HuH-7 (cell line): ENCODE measurements at places on chromosomes 3 and 15.

GRCh38 chr3:195522254-195523023 is 20.7 kb downstream of the PPP1R2 start:
- peak; percentile 30 for DNase-seq

GRCh38 chr15:86183596-86184491 is 104.2 kb downstream of the AGBL1 start:
- DNase-seq, result no peak

- no peak for DNase-seq
Measured at GRCh38 chr15:80404761-80405553, 775 bp downstream of the ARNT2 start.

DNA sequence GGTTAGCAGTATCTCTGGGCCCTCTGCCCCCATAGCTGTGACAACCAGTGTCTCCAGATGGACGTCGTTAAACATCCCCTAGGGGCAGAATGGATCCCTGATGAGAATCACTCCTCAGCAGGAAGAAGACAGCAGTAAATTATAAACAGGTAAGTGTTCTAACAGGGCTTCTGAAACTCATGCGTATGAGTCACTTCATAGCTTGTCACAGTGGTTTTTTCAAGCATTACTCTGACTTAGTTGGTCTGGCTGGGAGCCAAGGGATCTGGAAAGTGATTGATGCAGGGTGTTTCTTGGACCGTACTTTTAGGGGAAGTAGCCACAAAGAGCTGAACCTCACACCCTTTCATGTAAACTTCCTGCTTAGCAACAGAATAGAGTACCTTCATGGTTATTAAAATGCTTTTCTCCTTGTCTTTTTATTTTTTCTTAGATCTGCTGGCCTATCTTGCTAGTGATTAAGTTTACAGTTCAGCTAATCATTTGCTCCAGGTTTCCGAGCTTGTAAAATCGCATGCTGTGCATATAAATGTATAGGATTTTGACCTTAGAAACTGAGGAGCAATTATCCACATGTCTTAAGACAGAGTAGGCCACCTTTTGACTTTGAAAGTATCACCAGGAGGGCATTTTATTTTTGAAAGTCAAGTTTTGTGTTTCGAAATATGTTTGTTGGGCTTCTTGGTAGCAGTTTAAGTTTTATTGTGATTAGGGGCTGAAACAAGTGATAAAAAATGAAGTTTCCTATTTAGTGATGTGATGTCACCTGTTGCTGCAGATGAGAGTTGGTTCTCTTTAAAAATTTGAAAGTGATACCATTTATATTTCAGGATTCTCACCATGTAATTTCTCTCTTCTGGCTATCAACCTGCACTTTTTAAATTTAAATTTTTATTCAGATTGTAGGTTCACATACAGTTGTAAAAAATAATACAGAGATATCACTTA is 333.9 kb downstream of the PTPRG start:
- DNase-seq, result no peak

- DNase-seq, result peak; percentile 74
Measured at GRCh38 chr3:186614597-186615483, 2.0 kb downstream of the AHSG start.

DNA sequence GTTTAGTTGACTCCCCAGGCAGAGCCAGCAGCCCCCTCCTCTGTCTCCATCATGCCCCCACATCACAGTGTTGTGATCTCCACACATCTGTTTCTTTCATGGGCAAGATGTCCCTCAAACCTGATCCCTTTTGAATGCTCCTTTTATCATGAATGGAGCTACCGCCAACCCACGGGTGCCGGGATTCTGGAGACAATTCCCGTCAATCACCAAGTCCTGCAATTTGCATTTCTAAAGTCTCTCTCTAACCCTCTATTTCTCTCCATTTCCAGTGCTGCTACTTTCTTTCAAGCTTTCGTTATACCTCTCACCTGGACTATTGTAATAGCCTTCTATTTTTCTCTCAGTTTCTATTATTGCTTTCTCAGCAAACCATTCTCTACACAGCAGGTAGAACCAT is 89.7 kb upstream of the CCNL1 start:
- no peak for DNase-seq

DNA sequence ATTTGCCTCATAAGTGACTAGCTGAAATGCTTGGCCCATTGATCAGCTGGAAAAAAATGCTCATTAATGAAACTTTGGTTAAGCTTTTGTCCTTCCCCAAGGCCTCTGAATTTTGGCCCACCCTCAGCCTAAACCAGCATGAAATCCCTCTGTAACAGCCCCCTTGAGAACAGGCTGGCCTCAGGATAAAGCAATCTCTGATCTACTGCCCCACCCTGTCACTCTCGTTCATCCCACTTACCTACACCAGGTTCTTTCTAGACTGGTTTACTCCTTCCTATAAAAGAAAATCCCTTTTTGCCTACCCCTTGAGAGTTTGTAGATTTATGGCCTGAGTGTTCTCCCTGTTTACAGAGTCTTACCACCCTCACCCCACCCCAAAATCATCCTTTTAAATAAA is 3.4 kb upstream of the AEN start:
- DNase-seq, result no peak

GRCh38 chr15:57992761-57993355 is 72.7 kb downstream of the ALDH1A2 start:
- no peak for DNase-seq

DNA sequence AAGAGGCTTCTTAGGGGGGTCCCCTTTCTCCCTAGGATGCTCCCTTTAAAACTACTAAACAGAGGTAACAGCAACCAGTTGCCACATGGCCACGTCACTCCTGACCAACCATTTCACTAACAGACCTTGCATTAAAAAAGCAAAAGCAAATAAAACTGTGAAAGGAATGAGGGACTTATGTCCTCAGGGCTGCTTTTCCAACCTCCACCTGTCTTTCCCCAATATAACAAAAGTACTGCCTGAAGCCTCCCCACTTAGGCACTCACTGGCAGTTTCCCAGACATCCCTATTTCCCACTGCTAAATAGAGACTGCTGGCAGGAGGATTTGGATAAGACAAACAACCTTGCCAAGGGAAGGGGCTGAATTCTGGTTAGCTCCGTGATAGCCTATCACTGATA is 130.3 kb downstream of the ATP8B4 start:
- no peak for DNase-seq

DNA sequence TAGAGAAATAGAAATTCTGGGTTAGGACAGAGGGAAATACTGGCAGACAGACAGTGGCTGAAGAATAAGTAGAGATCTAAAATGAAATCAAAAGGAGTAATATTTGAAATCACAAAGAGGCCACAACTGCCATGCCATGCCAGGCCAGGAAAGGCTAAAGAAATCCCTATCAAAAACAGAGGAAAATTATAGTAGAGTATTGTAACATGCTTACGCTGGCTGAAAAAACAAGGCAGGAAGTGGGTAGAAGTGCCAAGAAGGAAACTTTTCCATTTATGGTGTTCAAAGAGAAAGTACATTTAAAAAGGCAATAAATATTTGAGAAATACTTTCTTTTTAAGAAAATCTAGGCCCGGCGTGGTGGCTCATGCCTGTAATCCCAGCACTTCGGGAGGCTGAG is 415.7 kb downstream of the PLCL2 start:
- no peak for DNase-seq

DNA sequence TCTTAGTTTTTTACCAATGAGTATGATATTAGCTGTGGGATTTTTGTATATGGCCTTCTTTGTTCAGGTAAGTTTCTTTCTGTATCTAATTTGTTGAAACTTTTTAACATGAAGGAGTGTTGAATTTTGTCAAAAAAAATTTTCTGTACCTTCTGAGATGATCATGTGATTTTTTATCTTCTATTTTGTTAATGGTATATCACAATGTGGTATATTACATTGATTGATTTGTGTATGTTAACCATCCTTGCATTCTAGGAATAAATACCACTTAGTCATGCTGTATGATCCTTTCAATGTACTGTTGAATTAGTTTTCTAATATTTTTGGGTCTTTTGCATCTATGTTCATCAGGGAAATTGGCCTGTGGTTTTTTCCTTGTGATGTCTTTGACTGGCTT is 92.5 kb upstream of the MNS1 start:
- DNase-seq, result no peak

DNA sequence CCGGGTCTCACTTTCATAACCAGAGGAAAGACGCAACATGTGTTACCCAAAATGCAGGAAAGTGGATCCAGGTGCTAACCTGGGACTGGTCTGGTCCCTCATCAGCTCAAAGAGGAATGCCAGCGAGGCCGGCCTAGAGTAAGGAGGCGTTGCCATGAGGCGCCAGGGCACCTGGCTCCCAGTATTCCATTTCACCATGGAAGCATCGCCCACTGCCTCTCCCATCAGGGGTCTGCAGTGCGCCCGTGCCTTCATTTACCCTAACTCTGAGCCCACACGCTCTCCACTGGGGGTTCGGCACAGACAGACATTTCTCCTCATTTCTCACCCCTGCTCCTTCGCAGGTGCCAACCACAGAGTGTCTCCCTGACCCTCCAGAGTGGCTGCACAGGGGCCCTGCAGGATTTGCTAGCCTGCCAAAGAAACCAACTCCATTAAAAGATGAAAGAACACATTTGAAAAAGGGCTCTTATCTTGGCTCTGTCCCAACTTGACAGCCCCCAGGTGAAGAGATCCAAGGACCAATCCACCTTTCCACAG is 61.5 kb downstream of the ABTB1 start:
- no peak for DNase-seq

GRCh38 chr3:155981669-155982068 is 111.2 kb downstream of the GMPS start:
- no peak for DNase-seq

DNA sequence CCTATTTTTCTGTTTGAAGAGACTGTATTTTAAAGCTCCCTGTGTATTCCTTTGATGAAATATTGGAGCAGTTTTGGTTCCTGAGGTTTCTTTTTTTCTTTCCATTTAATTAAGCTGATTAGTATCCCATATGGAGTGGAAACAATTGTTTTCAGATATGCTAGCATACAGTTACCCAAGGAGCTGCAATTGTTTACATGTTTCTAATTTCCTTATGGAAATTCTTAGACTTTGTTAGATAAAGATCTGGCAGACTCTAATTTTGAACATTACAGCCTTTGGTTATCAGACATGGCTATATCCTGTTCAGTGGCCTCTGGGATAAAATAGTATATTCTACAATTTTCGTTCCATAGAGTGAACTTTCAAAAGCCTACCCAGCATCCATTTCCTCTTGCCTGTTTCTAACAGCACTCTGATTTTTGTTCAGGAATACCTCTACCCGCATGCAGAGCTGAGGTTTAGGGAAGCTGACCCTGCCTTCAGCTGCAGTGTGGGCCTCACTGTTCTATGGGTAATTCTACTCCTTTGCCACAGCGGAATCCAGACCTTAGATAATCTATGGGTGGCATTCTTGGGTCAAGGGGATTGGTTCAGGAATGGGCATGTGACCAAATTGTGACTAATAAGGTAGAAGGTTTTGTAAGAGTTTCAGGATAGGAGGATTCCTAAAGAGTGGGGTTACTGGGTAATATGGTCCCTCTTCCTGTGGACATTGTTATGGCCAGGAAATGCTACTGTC is 161.1 kb upstream of the ANKRD28 start:
- DNase-seq, result no peak

GRCh38 chr3:140187656-140188221 is 252.8 kb downstream of the CLSTN2 start:
- no peak for DNase-seq

DNA sequence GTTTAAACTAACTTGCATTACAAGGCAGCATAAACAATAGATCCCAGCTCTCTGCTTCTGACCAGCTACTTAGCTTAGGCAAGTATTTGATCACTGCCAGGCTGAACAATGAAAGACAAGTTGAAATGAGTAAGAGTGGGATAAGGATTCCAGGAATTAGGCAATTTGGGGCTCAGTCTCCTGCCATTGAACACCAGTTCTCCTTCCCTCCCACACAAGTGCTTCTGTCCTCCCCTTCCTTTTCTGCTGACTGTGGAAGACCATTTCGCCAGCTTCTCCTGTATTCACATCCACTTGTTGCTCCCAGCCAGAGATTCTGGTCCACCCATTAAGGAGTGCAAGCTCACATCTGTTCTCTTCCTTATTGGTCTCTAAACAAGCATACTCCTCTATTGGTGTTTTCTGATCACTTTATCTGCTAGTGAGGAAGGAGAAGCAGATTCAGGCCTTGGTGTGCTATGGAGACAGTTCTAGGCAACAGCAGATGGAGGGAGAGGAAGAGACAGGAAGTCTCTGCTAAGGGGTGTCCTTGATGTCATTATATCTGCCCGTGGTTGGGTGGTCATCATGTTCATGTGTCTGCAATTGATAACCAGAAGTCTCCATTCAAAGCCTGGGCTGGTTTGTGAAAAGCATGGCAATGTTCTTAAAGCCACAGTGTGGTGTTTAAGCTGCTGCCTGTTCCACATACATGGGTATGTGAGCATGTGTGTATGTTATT is 121.5 kb downstream of the PLCL2 start:
- no peak for DNase-seq

GRCh38 chr3:43405888-43406642 is 119.7 kb downstream of the SNRK start:
- no peak for DNase-seq

- no peak for DNase-seq
Measured at GRCh38 chr3:123337948-123338619, 110.8 kb downstream of the ADCY5 start.

DNA sequence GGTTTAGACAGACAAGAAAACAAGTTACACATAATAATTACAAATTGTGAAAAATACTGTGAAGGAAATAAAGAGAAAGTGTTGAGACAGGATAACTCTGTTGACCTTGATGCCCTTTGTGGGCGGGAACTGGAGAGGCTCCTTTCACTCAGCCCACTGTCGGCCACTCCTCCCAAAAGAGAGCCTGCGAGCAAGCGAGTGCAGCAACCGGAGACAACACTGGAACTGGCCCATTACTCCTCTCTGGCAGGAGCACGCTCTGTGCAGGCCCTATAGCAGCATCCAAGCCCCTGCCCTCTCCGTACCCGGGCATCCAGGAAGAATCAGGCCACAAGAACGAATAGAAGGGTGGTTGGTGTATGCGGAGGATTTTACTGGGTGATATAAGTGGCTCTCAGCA is 16.2 kb upstream of the DUT start:
- DNase-seq, result no peak

DNA sequence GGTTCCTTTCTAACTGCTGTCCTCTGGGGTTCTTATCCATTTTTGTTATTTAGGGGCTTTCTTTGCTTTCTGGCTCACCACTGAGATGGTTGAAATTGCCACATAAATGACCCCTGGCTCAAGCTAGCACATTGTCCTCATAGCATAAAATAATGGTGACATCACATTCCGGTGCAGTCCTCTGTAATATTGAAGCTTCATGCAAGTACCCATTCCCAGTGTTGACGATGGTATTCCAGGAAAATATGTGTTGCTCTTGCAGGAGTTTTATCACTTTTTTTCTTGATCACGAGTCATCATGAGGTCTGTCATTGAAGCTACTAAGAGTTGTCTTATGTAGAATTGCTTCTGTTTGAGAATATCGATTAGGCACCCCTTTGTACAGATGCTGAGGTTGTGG is 56.1 kb downstream of the CRTC3 start:
- no peak for DNase-seq
